ENCODE measurements at places on chromosomes 6 and 20.

DNA sequence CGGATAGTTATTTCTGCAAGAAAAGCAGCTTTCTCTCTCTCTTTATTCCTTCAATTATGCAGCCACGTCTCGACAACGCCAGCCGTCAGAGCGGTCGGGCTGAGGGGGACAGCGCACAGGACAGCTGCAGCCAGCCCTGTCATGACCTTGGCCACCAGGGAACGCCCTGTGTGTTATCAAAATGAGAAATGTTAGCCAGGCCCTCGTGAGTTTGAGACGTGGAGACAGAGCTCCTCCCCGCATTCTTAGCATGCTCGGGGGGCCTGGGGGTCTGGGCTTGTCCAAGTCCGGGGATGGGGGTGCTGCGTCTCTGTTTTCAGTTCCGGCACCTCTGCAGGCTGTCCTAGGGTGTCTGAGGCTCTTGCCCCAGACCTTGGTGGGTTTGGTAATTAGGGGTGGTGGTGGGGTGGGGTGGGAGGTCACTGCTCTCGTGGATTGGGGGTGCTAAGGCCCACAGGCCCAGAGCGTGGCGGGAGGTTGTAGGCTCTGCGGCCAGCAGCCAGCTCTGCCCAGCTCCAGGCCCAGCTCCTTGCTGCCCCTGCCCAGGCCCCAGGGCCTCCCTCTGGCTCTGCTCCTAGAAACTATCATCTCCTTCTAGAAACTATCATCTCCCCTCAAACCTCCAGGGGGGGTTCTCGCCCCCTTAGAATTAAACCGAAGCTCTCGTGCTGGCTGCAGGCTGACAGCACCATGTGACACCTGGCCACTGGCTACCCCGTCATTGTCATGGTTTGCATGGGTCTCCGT lies 54.3 kb upstream of the GATA5 start:
- H3K36me3 ChIP-seq, result no peaks in the 10 kb centered on the region
- H3K27ac ChIP-seq, result no peak overlapping the region
- H3K4me3 ChIP-seq, result no peak overlapping the region
- H3K27me3 ChIP-seq, result no peaks in the 10 kb centered on the region
- no peaks in the 10 kb centered on the region for H3K4me1 ChIP-seq

- no peaks in the 10 kb centered on the region for H3K4me1 ChIP-seq
- H3K27me3 ChIP-seq, result no peaks in the 10 kb centered on the region
- no peak for DNase-seq
- no peaks in the 10 kb centered on the region for H3K36me3 ChIP-seq
These were observed 141.2 kb downstream of the NRN1 start for GRCh38 chr6:5865506-5866031.

GRCh38 chr20:62208061-62208794 lies 11.8 kb downstream of the HRH3 start:
- peaks cover 11% of the 10 kb centered on the region for H3K27me3 ChIP-seq
- no peak for DNase-seq
- H3K27ac ChIP-seq, result no peak overlapping the region

GRCh38 chr20:35523298-35523888 lies 6.1 kb downstream of the C20orf173 start:
- no peak for DNase-seq
- H3K4me1 ChIP-seq, result no peaks in the 10 kb centered on the region
- no peaks in the 10 kb centered on the region for H3K36me3 ChIP-seq
- no peaks in the 10 kb centered on the region for H3K27me3 ChIP-seq

- H3K36me3 ChIP-seq, result no peaks in the 10 kb centered on the region
- no peaks in the 10 kb centered on the region for H3K27me3 ChIP-seq
- no peak overlapping the region for H3K4me3 ChIP-seq
- DNase-seq, result peak; percentile 86
- peaks cover 50% of the 10 kb centered on the region for H3K4me1 ChIP-seq
These were observed 7.8 kb downstream of the ADTRP start for GRCh38 chr6:11770546-11771466.

DNA sequence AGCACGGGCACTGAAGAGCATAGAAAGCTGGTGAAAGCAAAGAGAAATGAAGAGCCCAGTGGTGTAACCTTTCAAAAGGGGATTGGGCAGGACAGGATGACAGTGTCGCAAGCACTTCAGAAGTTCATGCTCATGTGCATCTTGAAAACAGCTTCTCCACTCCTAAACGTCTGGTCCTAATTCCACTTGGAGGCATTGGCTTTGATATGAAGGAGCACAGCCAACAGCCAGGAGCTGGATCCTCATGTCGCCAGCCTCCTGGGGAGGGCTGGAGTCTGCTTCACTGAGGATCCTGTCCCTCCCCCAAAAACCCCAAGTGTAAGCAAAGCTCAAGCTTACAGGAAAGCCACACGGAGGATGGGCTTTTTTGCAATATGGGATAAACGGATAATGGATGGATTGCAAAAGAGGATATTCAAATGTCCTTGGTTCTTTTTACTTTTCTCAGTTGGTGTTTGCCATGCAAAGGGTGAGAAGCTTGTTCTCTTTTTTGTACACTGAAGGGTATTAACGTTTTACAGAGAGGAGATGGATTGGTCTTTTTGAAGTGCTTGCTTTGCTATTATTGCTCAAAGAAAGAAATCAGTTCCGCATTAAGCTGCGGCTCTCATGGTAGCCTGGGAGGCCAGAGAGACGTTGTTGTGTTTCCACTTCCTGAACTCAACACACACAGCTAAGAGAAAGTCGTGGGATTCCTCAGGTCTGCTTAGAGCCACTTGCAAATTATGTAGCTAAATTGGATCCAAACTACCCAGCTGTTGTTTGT lies 92.2 kb downstream of the SIM1 start:
- no peak for DNase-seq
- H3K4me1 ChIP-seq, result no peaks in the 10 kb centered on the region
- no peak overlapping the region for H3K4me3 ChIP-seq
- no peak overlapping the region for H3K27ac ChIP-seq
- no peaks in the 10 kb centered on the region for H3K27me3 ChIP-seq

- H3K4me3 ChIP-seq, result no peak overlapping the region
- peaks cover 5% of the 10 kb centered on the region for H3K4me1 ChIP-seq
- H3K27me3 ChIP-seq, result no peaks in the 10 kb centered on the region
These were observed 243.3 kb downstream of the PRL start for GRCh38 chr6:22053391-22053997.

GRCh38 chr6:156111913-156112312 lies 656.3 kb upstream of the NOX3 start:
- H3K4me3 ChIP-seq, result no peak overlapping the region
- H3K27me3 ChIP-seq, result no peaks in the 10 kb centered on the region
- no peak for DNase-seq
- H3K27ac ChIP-seq, result no peak overlapping the region
- no peaks in the 10 kb centered on the region for H3K36me3 ChIP-seq

GRCh38 chr6:100415768-100416167 lies 49.0 kb downstream of the SIM1 start:
- no peaks in the 10 kb centered on the region for H3K36me3 ChIP-seq
- H3K4me1 ChIP-seq, result no peaks in the 10 kb centered on the region
- H3K4me3 ChIP-seq, result no peak overlapping the region
- H3K27me3 ChIP-seq, result no peaks in the 10 kb centered on the region

GRCh38 chr6:10613723-10614122 lies 80.7 kb downstream of the C6orf52 start:
- no peaks in the 10 kb centered on the region for H3K36me3 ChIP-seq
- no peaks in the 10 kb centered on the region for H3K27me3 ChIP-seq
- peaks cover 11% of the 10 kb centered on the region for H3K4me1 ChIP-seq

DNA sequence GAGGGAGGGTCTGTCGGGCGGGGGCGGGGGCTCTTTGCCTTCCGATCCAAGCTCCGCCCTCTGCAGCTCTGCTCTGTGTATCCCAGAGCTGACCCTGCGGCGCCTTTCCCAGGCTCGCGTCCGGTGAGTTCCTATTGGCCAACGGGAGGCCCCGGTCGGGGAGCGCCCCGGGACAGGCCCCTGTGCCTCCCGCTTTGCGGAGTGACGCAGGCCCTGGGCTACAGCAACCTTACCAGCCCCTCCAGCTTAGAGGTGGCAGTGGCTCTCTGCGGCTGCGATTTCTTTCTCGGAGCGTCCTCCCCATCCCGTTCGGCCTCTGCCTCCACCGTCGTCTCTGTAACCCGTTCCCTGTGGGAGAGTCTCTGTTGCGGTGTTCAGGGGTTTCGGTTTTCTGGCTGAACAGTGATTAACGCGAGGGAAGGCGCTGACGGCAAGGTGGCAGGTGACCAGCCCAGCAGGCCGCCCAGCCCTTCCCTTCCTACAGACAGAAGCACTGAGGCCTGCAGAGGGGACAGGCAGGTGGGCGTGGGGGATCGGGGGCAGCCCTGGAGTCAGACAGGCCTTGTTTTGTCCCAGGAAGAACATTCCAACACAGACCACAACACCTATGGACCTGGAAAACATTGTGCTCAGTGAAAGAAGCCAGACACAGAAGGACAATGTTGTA lies 18.1 kb upstream of the CEBPB start:
- H3K4me1 ChIP-seq, result peaks cover 7% of the 10 kb centered on the region
- peak; percentile 66 for DNase-seq
- no peaks in the 10 kb centered on the region for H3K36me3 ChIP-seq
- no peaks in the 10 kb centered on the region for H3K27me3 ChIP-seq
- peak overlapping the region; percentile 78 for H3K27ac ChIP-seq
- H3K4me3 ChIP-seq, result peak overlapping the region; percentile 65

- H3K27me3 ChIP-seq, result no peaks in the 10 kb centered on the region
- no peak for DNase-seq
- H3K4me3 ChIP-seq, result no peak overlapping the region
- no peaks in the 10 kb centered on the region for H3K4me1 ChIP-seq
These were observed 353.4 kb downstream of the PTPRT start for GRCh38 chr20:42836339-42836738.

GRCh38 chr6:115358616-115359015 lies 702.1 kb downstream of the FRK start:
- H3K27me3 ChIP-seq, result no peaks in the 10 kb centered on the region
- no peaks in the 10 kb centered on the region for H3K4me1 ChIP-seq
- no peak overlapping the region for H3K27ac ChIP-seq
- DNase-seq, result no peak
- H3K4me3 ChIP-seq, result no peak overlapping the region
- H3K36me3 ChIP-seq, result no peaks in the 10 kb centered on the region

DNA sequence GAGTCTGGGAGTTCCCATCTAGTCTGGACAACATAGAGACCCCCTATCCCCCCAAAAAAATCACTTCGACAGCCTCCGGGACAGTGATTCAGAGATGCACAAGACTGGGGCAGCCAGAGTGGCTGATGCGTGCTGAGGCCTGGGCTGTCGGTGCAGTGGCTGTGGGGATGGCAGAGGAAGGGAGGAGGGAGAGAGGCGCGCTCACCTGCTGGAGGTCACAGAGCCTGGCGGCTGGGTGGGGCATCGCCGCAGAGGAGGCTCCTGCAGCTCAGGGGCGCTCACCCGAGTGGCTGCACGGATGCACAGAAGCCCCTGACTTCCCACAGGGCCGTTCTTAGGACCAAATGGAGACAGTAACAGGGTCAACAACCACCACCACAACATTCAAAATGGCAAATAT lies 182.8 kb downstream of the SMOC2 start:
- peaks cover 15% of the 10 kb centered on the region for H3K36me3 ChIP-seq
- H3K27ac ChIP-seq, result no peak overlapping the region
- no peaks in the 10 kb centered on the region for H3K4me1 ChIP-seq

GRCh38 chr6:3433005-3433404 lies 23.8 kb downstream of the SLC22A23 start:
- H3K27ac ChIP-seq, result no peak overlapping the region
- H3K36me3 ChIP-seq, result no peaks in the 10 kb centered on the region
- H3K4me1 ChIP-seq, result no peaks in the 10 kb centered on the region

DNA sequence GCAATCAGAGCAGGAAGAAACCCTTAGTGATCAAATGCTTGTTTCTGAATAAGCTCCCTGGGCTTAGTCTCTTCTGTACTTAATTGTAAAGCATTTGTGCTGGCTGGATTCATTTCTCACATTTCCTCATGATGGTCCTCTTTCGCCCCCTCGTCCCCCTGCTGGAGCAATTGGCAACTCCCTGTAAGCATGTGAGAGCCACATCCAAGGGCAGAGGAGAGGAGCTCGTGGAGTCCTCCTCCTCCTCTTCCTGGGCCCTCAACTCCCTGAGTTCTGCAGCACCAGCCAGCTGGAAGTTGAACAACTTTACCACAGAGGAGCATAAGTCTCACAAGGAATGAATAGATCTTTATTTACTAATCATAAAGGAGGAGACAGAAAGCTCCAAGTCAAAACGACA lies 12.6 kb downstream of the ANKEF1 start:
- H3K27me3 ChIP-seq, result no peaks in the 10 kb centered on the region
- no peaks in the 10 kb centered on the region for H3K4me1 ChIP-seq
- no peak overlapping the region for H3K27ac ChIP-seq
- no peak overlapping the region for H3K4me3 ChIP-seq
- no peak for DNase-seq

DNA sequence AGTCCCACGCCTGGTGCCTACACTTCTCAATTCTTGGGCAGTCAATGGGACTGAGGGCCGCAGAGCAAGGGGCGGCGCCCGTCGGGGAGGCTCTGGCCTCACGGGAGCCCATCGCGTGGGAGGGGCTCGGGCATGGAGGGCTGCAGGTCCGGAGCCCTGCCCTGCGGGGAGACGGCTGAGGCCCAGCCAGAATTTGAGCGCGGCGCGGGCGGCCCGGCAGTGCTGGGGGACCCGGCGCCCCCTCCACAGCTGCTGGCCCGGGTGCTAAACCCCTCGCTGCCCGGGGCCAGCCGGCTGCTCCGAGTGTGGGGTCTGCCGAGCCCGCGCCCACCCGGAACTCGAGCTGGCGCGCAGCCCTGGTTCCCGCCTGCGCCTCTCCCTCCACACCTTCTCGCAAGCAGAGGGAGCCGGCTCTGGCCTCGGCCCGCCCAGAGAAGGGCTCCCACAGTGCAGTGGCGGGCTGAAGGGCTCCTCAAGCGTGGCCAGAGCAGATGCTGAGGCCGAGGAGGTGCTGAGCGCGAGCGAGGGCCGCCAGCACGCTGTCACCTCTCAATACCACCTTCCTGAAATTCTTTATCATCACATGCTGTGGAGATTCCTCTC lies 58.5 kb downstream of the BAK1 start:
- H3K4me3 ChIP-seq, result no peak overlapping the region
- H3K4me1 ChIP-seq, result no peaks in the 10 kb centered on the region
- no peaks in the 10 kb centered on the region for H3K27me3 ChIP-seq
- no peak for DNase-seq

DNA sequence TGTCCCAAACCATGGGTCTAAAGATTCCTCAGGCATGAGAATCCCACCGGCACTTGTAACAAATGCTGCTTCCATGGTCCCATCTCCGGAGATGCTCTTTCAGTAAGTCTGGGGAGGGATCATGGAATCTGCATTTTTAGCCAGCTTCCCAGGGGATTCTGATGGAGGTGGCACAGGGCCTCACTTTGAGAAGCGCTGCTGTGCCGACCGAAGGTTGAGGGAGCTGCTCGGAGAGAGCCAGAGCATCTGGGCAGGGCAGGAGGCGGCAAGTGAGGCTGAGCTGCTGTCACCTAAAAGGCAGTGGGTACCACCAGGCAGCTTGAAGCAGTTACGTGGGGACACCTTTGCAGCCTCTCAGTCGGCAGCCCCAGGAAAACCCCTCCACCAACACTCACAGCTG lies 100.2 kb upstream of the CDYL start:
- H3K4me3 ChIP-seq, result no peak overlapping the region
- no peaks in the 10 kb centered on the region for H3K27me3 ChIP-seq
- H3K4me1 ChIP-seq, result no peaks in the 10 kb centered on the region

DNA sequence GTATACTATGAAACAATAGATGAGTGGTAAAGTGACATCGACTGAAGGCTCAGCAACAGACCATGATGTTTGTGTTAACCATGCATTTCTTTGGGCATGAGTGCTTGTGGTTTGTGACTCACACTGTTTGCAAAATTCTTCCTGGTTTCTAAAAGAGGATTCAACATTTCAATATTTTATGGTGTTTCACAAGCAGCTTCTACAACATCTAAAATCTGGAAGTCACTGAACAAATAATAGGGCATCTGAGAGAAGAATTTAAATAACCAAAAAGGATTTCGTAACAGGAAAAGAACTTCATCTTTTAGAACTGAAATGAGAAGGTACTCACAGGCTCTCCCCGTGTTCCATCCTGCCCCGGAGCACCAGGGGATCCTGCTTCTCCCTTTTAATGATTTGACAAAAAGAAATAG lies 146.2 kb downstream of the COL21A1 start:
- DNase-seq, result no peak
- peak overlapping the region; percentile 0 for H3K27ac ChIP-seq
- H3K36me3 ChIP-seq, result no peaks in the 10 kb centered on the region
- no peak overlapping the region for H3K4me3 ChIP-seq
- no peaks in the 10 kb centered on the region for H3K27me3 ChIP-seq

Measured in ascending aorta (tissue), 2 donors.